ENCODE measurements at places on chromosomes 2 and 18.

- DNase-seq: no peak
Observed at GRCh38 chr2:70994009-70994698, 519 bp downstream of the TEX261 start.

DNA sequence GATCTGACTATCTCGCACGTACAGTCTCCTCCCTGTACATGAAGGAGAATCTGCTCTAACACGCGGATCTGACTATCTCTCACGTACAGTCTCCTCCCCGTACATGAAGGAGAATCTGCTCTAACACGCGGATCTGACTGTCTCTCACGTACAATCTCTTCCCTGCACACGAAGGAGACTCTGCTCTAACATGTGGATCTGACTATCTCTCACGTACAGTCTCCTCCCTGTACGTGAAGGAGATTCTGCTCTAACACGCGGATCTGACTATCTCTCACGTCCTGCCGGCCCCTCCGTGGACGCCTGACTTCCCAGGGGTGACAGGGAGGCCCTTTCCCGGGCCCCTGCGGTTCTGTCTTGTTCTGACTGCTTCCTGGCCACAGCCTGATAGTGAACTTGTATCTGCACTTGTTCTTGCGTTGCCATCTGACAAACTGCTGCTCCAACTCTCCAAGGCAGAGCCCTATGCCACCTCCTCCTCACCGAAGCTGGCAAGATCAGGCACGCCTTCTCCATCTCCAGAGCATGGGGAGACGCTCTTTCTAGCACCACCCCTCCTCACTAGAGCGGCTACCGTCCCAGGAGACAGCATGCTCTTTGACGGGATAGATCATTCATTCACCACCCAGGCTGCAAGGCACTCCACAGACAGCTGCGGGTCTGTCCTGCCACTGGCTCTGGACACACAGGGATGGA is 238.6 kb downstream of the TWIST2 start:
- no peak for DNase-seq

DNA sequence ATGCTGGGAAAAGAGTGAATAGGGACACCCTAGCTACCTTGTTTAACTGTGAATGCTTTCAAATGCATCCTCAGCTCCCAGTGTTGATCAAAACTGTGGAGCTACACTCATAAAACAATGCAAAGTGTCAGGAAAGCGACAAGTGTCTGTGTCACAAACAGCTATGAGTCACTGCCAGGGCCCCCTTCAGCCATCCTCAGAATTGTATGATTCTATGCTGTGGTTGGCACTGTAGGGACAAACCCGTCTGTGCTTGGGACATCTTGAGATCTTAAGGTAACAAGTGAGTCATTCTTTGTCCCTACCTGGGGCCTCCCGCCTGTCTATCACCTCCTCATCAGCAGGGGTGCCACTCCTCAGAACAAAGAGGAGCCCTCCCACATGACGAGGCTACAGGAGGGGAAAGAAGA is 42.4 kb downstream of the KLF7 start:
- no peak for DNase-seq

GRCh38 chr18:44742718-44743311 is 62.1 kb downstream of the SETBP1 start:
- peak; percentile 80 for DNase-seq

DNA sequence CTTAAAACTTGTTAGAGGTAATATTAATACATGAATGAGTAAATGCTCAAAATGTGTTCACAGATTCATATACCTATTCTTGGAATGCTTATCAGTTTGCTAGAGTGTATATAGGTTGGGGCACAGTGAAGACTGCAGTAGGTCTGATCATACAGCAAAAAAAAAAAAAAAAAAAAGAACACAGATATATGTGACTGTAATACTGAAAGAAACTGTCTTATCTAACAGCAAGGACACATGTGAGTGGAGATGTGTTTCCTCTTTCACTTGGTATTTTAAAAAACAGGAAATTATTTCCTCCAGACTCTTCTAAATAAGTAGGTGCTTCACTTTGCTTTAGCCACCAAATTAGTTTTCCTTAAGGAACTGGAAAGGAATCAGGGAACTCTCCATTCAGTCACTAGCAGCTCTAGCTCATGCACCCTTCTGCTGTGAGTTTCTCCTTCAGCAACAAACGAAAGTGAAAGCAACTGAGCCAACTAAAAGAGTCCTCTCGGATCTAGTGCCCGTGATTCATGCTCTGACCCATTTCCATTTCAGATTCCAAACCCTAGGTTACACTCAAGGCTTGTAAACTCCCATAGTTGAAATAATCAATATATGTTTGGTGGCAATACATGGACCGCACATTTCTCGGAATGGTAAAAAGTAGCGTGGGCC is 98.5 kb downstream of the DSEL start:
- DNase-seq: peak; percentile 75

All from fibroblast of mammary gland (primary cell).